Adrenal gland (tissue), 19 donors: ENCODE measurements at places on chromosomes 16 and 17. TPM values are rescaled to one million over a fixed set of nuclear protein-coding genes. Genes with fewer than 3 reads are reported as not detected.

CCL23 gene
- total RNA-seq = 10.0 TPM

ZNF207 gene
- total RNA-seq = 135 TPM

UTS2R gene
- not detected for total RNA-seq

GRCh38 chr17:74077231-74077630 lies 126.2 kb upstream of the RPL38 start:
- no peaks in the 10 kb centered on the region for H3K36me3 ChIP-seq
- no peaks in the 10 kb centered on the region for H3K27me3 ChIP-seq
- DNase-seq = no peak
- no peaks in the 10 kb centered on the region for H3K4me1 ChIP-seq

DNA sequence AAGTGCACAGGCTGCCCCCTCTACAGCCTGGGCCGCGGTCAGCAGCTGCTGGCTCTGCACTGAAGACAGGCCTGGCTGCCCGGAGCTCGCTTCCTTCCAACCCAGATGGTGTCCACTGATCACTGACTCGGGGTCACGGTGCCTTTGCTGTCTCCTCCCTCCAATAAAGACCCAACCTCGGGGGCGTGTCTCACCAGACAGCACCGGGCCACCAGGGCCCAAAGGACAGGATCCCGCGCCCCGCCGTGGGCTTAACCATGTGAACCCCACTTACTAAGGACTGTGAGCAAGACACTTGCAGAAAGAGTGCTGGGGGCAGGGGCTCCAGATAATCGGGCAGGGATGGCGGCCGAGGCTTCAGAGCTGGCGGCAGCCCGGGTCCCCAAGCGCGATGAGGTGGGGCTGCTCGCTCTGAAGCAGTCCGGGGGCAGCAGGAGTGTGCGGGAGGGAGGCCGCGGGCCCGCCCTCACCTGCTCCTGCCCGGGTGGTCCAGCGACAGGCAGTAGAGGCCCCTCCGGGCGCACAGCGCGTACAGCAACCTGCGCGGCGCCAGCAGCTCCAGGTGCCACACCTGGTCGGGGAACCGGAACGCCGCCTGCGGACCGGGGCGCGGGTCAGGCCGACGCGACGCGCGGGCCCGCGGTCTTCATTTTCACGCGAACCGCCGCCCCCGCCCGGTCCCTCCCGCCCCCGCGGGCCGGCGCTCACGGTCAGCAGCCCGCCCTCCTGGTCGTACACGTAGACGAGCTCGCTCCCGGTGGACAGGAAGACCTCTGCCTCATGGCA lies 502 bp downstream of the FAAP100 start:
- peaks cover 27% of the 10 kb centered on the region for H3K4me1 ChIP-seq
- H3K27ac ChIP-seq = no peak overlapping the region
- peak; percentile 72 for DNase-seq
- no peaks in the 10 kb centered on the region for H3K27me3 ChIP-seq
- H3K4me3 ChIP-seq = peak overlapping the region; percentile 82

- H3K27ac ChIP-seq = peak overlapping the region; percentile 69
- H3K27me3 ChIP-seq = no peaks in the 10 kb centered on the region
- DNase-seq = peak; percentile 74
- H3K36me3 ChIP-seq = no peaks in the 10 kb centered on the region
These were observed 7.2 kb downstream of the USP7 start for GRCh38 chr16:8956265-8957062.

DNA sequence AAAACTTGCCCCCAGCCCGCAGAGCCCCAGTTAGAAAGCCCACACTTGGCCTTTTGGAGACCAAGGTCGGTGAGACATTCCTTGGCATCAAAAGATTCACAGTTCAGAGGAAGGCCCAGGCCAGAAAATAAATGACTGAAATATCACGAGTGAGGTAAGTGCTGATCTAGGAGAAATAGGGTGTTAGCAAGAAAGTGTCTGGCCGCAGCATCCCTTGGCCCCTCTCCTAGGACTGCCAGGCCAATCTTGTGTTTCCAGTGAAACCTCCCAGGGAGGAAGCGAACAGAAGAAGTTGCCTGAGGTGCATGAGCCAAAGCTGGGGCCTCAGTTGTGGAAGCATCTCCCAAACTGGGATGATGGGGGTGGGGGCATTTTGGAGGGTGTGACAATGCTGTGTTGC lies 22.5 kb upstream of the NSMCE1 start:
- H3K27ac ChIP-seq = no peak overlapping the region
- H3K4me3 ChIP-seq = no peak overlapping the region
- H3K4me1 ChIP-seq = no peaks in the 10 kb centered on the region
- no peaks in the 10 kb centered on the region for H3K27me3 ChIP-seq
- no peaks in the 10 kb centered on the region for H3K36me3 ChIP-seq

- no peaks in the 10 kb centered on the region for H3K36me3 ChIP-seq
- H3K27me3 ChIP-seq = no peaks in the 10 kb centered on the region
- H3K27ac ChIP-seq = no peak overlapping the region
- H3K4me1 ChIP-seq = no peaks in the 10 kb centered on the region
- DNase-seq = no peak
- no peak overlapping the region for H3K4me3 ChIP-seq
These were observed 19.9 kb downstream of the ERAL1 start for GRCh38 chr17:28874750-28875149.

GRCh38 chr16:5589812-5590373 lies 492.3 kb upstream of the EEF2KMT start:
- no peak overlapping the region for H3K27ac ChIP-seq
- DNase-seq = no peak
- H3K27me3 ChIP-seq = no peaks in the 10 kb centered on the region
- H3K4me3 ChIP-seq = no peak overlapping the region

GRCh38 chr17:48001197-48001596 lies 30.3 kb downstream of the CDK5RAP3 start:
- H3K4me1 ChIP-seq = peaks cover 2% of the 10 kb centered on the region
- no peaks in the 10 kb centered on the region for H3K27me3 ChIP-seq
- peak overlapping the region; percentile 16 for H3K27ac ChIP-seq
- no peaks in the 10 kb centered on the region for H3K36me3 ChIP-seq
- no peak for DNase-seq
